Left kidney (tissue), 8 donors: ENCODE measurements at places on chromosomes 1 and 21. TPM values are rescaled to one million over a fixed set of nuclear protein-coding genes. Genes with fewer than 3 reads are reported as not detected.

GRCh38 chr1:169918927-169919326, 25.2 kb upstream of the SCYL3 start:
- DNase-seq: no peak

Gene ATP1A2
- 5.8 TPM for polyA plus RNA-seq

DNA sequence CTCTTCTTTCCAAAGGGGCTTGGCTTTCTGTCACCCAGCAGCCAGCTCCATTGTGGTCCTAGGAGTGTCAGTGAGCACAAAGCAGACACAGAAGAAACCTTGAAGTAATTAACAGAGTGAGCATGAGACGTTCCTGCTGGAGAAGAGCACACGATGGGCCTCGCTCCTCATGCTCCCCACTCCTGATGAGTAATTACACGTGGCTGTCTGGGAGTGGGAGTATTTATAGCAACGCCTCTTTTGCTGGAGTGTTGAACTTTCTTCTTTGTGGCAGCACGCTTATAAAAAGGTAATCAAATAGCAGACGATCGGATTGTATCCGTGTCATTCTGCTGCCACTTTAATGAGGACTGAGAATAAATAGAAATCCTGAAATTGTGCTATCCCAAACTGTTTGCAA, 185.8 kb downstream of the CAMTA1 start:
- no peak for DNase-seq

Gene LRRIQ3
- polyA plus RNA-seq: 5.7 TPM

Gene MRPL9
- polyA plus RNA-seq: 124 TPM

- no peak for DNase-seq
Measured at GRCh38 chr21:19557488-19557887, 1153.9 kb upstream of the TMPRSS15 start.

GRCh38 chr1:223341121-223341520, 22.9 kb downstream of the SUSD4 start:
- DNase-seq: no peak

DNA sequence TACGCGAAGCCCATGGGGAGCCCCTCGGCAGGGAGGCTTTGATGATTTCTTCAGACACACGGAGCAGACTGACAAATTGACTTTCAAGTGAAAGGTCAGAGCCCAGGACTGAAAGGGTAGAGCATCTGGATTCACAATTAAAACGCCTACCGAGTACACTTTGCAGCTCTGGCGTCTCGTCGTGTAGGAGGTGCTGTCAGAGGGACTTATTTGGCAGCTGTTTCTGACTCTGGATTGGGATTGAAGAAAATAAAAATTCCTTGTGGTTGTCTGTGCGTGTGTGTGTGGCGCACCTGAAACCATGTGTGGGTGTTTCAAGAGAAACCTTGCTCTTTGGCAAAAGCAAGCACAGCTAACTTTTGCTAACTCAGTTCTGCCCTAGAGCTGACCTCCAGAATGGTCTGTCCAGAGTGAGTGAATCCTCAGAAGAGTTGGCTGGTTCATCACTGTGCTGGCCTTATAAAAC, 348.7 kb downstream of the HLX start:
- DNase-seq: no peak

Gene ALPL
- polyA plus RNA-seq: 40.2 TPM

DNA sequence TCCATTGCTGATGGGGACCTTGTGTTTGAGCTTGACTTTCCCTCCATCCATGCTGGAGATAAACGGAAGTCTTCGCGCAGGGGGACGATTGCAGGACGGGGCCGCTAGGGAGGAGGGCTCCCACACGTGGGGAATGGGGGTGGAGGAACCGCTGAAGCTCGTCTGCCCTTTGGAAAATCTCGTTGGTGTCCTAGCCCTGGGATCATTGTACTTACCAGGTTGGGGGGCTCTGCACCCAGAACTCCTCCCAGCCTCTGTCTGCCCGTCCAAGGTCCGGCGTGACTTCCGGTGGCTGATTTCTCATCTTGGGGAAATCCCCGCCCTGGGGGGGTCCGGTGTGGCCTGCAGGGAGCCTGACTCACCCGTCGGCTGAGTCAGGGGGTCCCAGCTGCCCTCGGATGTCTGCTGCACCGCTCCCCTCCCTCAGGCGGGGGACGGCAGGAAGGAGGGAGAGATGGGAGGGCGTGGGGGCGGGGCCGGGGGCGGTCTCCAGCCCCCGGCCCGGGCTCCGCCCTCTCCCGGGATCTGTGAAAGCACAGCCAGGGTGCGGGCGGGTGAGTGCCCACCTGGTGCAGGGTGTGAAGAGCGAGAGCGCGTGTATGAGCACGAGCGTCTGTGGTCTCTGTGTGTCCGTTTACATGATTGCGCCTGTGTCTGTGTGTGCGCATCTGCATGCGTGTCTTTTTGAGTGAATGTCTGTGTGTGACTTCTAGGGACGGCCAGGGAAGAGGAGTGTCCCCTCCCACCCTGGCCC, 35.8 kb downstream of the PIK3CD start:
- DNase-seq: peak; percentile 64

DNA sequence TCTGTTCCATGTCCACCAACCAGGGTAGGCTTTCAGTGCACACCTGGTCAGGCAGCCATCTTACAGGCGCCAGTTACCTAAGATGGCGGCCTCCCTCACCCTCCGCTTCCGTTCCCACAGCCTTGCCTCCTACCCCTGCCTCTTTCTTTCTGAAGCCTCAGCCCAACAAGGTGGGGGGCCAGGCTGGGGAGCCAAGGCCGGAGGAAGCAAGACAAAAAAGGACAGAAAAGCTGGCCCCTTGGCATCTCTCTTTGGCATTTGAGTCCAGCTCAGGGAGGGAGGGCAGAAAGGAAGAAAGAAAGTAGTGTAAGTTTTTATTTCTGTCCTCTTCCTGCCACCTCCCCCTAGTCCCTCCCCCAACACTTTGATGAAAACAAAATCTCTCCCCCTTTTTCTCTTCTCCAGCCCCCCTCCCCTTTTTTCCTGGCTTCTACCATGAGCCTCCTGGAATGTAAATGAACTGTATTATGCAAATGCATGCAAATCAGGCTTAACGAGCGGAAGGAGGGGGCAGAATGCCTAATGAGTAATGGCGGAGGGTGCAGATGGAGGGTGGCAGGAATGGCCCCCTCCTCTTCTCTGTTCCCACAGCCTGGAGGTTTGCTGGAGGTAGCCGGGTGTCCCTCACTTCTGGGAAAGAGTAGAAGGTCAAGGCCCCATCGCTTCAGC, 43.8 kb downstream of the RHBG start:
- no peak for DNase-seq

GRCh38 chr1:61953076-61953789, 211.0 kb downstream of the PATJ start:
- DNase-seq: no peak

Gene WDR64
- polyA plus RNA-seq: 0.58 TPM

Gene RASAL2
- polyA plus RNA-seq: 22.1 TPM

Gene KCNH1
- 0.47 TPM for polyA plus RNA-seq

DNA sequence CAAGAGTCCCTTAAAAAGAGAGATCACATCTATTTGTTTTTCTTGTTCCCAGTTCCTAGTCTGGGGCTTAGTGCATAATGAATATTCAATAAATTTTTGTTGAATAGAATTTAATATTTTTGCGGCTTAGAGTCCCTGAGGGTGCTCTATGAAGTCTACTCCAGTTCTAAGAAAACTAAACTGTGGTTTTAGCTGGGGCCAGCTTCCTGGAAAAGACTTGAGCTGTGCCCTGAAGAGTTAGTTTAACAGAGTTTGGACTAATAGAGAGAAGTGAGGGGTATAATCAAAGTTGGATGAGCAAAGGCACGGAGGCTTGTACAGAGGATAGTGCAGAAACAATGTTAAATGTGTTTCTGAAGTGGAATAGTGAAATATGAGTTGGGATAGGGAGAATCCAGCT, 168.9 kb downstream of the FASLG start:
- DNase-seq: no peak

- peak; percentile 94 for DNase-seq
Measured at GRCh38 chr1:150162862-150163706, 13.4 kb downstream of the PLEKHO1 start.

DNA sequence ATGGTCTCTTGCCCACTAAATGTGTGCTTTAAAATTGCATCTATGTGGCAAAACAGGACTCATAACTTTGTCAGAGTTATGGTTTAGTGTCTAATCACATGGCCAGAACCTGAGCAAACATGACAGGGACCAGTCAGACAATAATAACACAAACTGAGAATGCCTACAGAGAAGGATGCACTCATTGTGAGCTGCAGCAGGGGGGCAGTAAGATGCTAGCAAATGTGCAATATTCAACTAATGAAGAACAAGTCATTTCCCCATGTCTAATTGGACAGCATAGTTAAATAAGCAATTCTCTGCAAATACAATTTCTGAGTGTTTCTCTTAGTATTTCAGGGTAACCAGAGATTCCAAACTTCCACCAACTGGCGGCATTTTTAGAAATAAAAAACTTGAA, 30.8 kb downstream of the SPAG17 start:
- no peak for DNase-seq

DNA sequence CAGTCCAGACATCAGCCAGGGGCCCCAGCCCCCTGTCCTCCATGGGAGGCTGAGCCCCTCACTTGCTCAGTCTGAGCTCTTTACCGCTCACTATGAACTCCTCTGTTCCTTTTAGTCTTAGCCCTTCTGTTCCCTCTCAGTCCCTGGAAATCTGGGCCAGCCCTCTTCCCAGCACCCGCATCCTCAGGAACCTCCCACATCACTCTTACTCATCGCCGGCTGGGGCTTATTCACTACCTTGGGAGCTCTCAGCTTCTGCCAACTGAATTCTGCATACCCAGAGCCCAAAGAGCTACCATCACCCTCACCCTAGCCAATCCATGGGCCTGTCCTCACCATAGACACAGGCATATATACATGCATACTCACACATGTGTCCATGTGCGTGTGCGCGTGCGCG, 11.5 kb downstream of the KNCN start:
- no peak for DNase-seq

Gene SYT6
- 2.3 TPM for polyA plus RNA-seq

DNA sequence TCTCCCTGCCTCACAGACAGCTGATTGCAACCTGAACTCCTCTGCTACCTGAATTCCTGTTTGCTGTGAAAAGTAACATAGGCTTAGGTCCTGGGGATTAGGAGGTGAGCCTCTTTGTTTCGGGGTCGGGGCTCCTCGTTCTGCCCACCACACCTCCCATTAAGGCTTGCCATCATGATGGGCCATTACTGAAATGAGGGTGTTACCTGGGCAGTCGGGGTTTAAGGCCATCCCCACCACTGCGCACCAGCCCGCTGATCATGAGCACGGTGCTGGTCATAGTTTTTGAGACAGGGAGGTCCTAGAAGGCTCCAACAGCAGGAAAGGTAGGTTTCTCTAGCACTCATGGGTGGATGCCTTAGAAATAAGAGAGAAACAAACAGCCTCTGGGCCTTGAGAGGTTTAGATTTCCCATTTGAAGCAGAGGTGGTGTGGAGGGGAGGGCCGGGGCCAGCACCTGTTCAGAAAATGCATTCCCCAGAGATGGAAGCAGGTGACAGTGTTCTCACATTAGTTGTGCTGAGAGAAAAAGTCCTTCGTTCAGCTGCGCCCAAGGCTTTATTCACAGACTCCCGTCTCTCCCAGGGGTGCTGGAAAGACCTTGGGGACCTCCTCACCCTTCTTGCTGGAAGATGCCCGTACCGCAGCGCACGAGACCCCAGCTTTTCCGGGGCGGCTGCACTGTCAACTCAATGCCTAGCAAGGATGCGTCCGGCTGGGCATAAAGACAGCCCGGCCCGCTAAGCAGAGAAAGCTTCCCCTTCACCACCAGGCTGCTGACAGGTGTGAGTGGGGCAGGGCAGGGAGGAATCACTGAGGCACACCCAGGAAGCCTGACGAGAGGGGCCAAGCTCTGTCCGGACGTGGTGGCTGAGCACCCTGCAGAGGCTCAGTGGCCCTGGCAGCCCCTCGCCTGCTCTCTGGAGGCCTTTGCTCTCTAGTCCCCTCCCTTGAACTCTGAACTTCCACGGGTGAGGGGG, 125.5 kb downstream of the PGBD5 start:
- DNase-seq: no peak

Gene RGL1
- polyA plus RNA-seq: 57.1 TPM

- no peak for DNase-seq
Measured at GRCh38 chr1:219188331-219188803, 14.7 kb downstream of the LYPLAL1 start.

Gene RGS5
- polyA plus RNA-seq: 7.3 TPM

GRCh38 chr1:245688536-245689453, 534.0 kb downstream of the KIF26B start:
- no peak for DNase-seq

DNA sequence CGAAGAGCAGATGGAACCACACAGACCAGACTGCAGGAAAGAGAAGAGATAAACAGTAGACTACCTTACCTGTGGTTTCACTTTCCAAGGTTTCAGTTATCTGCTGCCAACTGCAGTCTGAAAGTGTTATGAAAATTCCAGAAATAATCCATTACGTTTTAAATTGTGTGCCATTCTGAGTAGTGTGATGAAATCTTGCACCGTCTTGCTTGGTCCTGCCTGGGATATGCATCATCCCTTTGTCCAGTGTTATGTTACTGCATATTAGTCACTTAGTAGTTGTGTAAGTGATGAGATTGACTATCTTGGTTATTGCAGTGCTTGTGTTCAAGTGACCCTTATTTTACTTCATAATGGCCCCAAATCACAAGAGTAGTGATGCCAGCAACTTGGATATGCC, 33.9 kb downstream of the DNAJC6 start:
- no peak for DNase-seq

DNA sequence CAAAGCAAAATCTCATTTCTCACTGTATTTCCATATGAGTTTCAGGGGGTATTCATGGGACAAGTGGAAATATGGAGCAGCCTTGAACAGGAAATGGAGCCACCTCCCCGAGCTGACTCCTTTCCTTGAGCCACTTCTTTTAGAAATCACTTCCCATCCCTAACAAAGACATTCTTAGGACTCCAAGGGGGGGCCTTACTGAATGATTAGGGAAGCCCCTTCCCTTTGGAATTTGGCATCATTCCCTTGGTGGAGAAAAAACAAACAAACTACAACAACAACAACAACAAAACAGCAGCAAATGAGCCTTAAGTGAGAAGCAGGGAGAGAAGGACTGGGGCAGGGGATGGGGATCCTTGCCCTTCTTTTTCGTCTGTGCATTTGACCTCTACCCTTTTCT, 278.3 kb downstream of the ZNF648 start:
- DNase-seq: no peak

DNA sequence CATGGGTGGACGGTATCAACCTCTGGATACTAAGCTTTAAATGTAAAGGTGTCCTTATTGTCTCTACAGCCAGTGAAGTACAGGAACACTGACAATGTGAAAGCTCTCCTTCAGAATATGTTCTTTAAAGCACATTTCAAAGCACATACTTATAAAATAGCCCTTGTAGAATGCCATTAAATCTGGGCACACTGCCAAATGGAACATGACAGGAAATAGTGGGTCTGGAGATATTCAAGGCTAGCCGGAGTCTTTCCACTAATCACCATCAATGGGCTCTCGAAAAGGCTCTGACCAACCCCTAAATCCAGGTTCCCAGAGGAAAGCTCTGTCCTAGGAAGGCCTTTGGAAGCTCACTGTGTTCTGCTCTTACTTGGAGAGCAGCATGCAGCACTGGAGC, 46.6 kb downstream of the PLD5 start:
- peak; percentile 13 for DNase-seq

DNA sequence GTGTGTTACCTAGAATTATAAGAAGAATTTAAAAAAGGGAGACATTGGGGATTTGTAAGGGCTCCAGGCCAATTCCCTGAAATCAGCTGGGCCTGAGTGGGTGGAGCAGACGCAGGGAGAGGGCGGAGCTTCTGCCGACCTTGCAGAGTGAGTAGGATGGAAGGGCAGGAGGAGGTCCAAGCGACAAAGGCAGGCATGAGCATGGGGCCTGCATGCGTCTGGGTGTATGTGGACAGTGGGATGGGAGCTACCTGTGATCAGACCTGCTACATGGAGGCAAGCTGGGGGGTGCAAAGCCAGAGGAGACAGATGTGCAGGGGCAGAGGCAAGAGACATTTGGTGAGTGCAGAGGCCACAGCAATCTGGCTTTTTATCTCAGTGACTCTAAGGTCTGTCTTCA, 105.3 kb upstream of the OLIG2 start:
- DNase-seq: no peak

Gene ADORA1
- 4.6 TPM for polyA plus RNA-seq
